ENCODE measurements at places on chromosomes 11 and 22.

DNA sequence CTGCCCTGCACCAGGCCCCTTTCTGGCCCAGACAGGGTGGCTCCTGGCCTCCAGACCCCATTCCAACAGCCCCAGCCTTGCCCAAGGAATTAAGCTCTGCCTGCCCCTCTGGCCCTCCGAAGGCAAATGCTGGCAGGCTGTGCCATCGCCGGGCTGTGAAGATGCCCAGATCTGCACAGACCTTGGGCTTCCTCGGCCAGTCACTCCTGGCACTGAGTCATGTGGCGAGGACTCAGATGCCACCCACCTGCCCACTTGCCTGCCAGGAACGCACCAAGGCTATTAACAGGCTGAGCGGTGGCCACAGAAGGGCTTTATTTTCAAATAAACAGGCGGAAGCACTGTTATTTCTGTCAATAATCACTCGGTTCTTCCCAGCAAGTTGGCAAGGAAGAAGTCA, 50.3 kb upstream of the TTLL12 start:
- no peak for DNase-seq

DNA sequence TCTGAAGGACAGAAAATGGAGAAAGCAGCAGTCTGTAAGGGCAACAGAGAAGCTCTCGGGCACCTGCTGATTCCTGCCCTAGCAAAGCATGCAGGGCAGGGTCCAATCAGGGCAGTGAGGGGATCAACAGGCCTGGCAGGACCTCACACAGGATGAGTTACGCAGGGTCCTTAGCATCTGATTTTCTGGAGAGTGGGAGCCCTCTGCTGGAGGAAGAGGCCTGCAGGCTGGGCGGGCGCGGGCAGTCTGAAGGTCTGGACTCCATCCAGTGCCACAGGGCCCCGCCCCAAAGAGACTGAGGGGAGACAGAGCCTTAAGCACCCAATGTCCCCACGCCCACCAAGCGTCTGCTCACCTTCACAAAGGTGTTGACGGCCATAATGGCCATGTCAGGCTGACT, 28.9 kb downstream of the AP1B1 start:
- peak; percentile 51 for DNase-seq

DNA sequence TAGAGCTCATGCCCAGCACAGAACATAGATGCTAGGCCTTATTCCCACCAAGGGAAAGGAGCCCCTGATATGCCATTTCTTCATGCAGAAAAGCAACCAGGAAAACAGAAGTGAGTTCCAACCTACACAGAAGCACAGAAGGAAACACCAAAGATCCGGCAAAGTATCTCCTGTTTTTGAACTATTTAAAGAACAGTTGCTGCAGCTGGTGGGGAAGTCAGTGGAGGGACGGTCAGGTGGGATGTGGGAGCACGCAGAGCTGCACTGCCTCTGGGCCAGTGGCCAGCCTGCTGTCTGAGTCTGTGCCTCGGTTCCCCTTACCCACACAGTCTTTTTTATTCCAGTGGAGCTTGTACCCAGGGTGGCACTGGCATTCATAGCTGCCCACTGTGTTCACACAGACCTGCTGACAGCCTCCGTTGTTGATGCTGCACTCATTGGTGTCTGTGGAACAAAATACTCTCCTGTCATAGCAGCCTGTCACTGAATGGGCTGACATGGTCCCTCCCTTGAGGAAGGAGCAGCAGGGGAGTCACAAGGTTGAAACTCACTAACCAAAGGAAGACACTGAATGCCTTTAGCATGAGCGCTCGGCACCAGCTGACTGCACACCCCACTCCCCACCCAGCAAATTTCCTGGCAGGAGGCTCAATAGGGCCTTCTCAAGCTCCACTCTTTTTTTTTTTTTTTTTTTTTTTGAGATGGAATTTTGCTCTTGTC, 37.9 kb downstream of the SCUBE2 start:
- peak; percentile 85 for DNase-seq

- peak; percentile 39 for DNase-seq
These were observed 697 bp downstream of the RNF169 start for GRCh38 chr11:74749127-74749964.

- DNase-seq, result no peak
These were observed 63.7 kb downstream of the MICAL2 start for GRCh38 chr11:12174128-12174476.

- no peak for DNase-seq
These were observed 2.2 kb downstream of the PLCB3 start for GRCh38 chr11:64253481-64253880.

- no peak for DNase-seq
These were observed 50.4 kb upstream of the NECTIN1 start for GRCh38 chr11:119779195-119780071.

- DNase-seq, result no peak
These were observed at the start of gene A4GALT for GRCh38 chr22:42720263-42721044. TSS of gene A4GALT (minus strand) at chr22:42720870. CDS start at chr22:42693951, 26,919 bp downstream.

DNA sequence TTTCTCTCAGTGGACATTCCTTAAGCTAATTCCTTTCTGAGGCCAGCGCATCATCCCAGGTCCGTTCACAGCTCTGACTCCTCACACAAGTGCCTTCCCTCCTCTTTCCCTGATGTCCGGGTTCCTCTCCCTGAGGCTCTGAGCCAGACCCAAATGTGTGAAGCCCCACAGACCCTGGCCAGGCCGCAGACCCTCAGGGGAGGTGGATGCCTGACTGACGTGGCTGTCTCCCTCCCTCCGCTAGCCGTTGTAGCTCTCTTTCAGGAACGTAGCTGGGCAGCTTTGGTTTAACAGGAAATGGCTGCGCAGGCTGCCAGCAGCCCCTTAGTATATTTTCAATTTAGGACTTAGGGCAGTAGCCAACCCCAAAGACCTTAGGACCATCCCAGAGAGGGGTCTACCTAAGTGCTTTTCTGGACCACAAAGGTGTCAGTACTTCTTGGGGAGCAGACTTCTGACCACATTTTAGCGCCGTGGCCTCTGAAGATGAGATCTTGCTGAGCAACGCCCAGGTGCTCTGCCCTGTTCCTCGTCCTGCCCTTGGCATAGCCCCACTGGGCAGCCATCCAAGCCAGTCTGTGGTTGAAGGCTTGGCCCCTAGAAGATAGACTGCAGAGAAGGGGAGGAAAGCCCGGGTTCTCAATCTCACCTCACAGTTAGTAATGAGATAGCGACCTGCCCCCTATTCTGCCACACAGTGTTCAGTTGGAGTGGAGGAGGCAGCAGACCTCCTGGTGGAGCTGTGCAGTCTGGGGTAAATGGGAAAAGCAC, 27.0 kb downstream of the MYBPC3 start:
- peak; percentile 14 for DNase-seq

- DNase-seq, result no peak
These were observed 22.6 kb upstream of the DLAT start for GRCh38 chr11:112002491-112003216.

DNA sequence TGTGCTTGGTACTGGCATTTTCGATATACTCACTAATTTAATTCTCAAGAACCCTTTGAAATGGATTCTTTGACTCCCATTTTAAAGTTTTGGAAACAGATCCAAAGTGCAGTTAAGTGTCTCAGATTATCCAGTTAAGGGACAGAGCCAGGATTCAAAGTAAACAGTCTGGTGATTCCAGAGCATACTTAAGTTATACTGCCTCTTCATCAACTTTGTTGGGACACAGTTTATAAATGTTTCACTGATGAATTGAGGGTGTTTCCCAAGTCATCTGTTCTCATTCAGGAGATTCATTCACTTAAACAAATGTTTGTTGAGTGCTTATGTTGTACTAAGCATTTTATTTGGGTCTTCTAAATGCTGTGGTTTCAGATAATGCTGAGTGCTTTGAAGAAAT, 17.1 kb downstream of the KDM2A start:
- no peak for DNase-seq

GRCh38 chr11:62269654-62270278, at the start of gene SCGB2A2:
TSS of gene SCGB2A2 (plus strand) at chr11:62270158. CDS start at chr11:62270217, 59 bp downstream.
- DNase-seq, result no peak

- DNase-seq, result no peak
These were observed 57.0 kb downstream of the BRD1 start for GRCh38 chr22:49770547-49771265.

- no peak for DNase-seq
These were observed 6.8 kb downstream of the STX3 start for GRCh38 chr11:59761993-59762392.
